ENCODE measurements at places on chromosomes 3 and 15. TPM values are rescaled to one million over a fixed set of nuclear protein-coding genes. Genes with fewer than 3 reads are reported as not detected.

DNA sequence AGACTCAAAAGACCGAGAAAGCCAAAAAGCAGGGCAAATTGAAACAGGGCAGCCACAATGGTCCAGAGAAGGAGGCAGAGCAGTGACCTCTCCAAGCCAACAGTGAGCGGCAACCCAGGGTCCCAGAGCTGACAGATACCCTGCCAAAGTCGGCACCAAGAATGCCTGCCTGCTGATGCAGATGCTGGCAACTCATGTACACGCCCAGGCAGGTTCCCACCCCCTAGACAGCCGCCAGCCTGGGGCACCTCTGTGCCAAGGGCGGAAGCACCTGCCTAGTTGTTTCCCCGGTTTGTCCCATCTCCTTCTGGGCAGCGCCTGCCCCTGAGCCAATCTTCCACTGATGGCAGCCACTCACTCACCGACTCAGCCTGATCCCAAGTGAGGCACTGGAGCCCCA lies 22.1 kb downstream of the KLHL25 start:
- no peak for DNase-seq
- no peak overlapping the region for H3K27ac ChIP-seq
- no peaks in the 10 kb centered on the region for H3K36me3 ChIP-seq
- no peak overlapping the region for H3K4me3 ChIP-seq
- no peaks in the 10 kb centered on the region for H3K27me3 ChIP-seq
- peaks cover 24% of the 10 kb centered on the region for H3K4me1 ChIP-seq

The NLGN1 gene
- total RNA-seq, result 3.9 TPM

The MRPL47 gene
- 32.1 TPM for total RNA-seq

GRCh38 chr3:18579661-18580060 lies 154.5 kb upstream of the SATB1 start:
- H3K27ac ChIP-seq, result no peak overlapping the region
- no peaks in the 10 kb centered on the region for H3K36me3 ChIP-seq
- DNase-seq, result no peak
- peaks cover 2% of the 10 kb centered on the region for H3K27me3 ChIP-seq

The CCR2 gene
- not detected for total RNA-seq

The HTR3E gene
- not detected for total RNA-seq

DNA sequence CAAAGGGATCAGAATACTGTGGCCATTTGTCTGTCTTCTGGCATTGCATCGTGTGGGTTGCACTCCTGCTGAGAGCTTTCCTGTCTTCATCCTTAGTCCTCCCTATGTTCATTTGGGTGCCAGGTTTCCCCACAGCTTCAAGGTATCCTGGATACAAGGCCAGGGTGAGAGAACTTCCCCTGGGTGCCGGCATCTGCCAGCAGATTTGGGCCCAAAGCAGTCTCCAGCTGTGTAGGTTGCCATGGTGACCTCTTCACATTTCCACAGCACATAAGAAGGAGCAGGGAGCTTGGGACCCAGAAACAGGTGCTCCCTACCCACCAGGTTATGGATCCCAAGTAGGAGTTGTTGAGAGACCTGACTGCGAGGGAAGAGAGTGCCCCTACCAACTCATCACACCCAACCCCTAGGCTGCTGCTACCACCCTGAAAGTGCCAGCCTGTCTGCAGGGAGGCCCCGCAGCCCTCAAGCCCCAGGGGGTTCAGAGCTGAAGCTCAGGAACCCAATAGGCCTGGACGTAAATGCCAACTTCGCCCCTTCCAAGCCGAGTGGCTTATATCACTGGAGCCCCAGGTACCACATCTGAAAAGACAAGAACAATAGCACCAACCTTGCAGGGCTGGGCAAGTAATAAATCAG lies 19.9 kb downstream of the TTC21A start:
- no peak overlapping the region for H3K27ac ChIP-seq
- H3K27me3 ChIP-seq, result no peaks in the 10 kb centered on the region
- DNase-seq, result no peak
- H3K4me1 ChIP-seq, result peaks cover 26% of the 10 kb centered on the region
- H3K36me3 ChIP-seq, result peaks cover 2% of the 10 kb centered on the region

The GPR156 gene
- total RNA-seq, result 0.48 TPM

DNA sequence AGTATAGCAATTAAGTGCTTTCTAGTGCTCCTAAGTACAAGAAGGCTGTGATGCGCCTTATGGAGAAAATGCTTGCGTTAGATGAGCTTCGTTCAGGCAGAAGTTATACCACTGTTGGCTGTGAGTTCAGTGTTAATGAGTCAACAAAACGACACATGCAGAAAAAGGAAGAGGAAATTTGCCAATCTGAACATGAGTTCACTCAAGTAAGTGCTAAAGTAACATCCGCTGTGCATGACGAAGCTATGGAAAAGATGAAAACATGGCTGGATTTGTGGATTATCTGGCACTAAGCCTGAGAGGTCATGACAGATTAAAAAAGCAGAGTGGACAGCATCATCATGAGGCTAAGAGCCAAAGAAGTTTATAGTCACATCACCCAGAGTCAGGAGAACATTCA lies 36.9 kb downstream of the SH3BP5 start:
- DNase-seq, result no peak
- H3K27me3 ChIP-seq, result no peaks in the 10 kb centered on the region
- H3K27ac ChIP-seq, result no peak overlapping the region
- H3K36me3 ChIP-seq, result no peaks in the 10 kb centered on the region

The SMCO1 gene
- not detected for total RNA-seq

The IQSEC1 gene
- 37.9 TPM for total RNA-seq

DNA sequence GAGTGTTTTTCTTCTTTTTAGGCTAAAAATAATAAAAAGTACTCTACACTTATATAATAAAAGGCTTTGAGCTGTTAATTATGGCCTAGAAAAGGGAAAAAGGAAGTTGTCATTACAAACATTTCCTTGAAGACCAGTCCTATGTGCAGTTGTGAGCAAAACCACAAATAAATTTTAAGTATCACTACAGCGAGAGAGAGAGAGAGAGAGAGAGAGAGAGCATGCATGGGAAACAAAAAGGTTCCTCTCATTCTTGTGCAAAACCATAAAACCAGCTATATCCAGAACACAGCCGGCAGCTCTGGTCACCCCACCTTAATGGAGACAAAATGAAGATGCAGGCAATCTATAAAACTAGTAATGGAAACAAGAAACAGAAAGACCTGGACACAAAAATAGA lies 33.6 kb downstream of the HEG1 start:
- H3K27me3 ChIP-seq, result no peaks in the 10 kb centered on the region
- H3K4me1 ChIP-seq, result peaks cover 23% of the 10 kb centered on the region
- H3K4me3 ChIP-seq, result no peak overlapping the region

GRCh38 chr3:39150148-39150802 lies 3.1 kb downstream of the CSRNP1 start:
- H3K4me3 ChIP-seq, result peak overlapping the region; percentile 97
- no peaks in the 10 kb centered on the region for H3K27me3 ChIP-seq
- peaks cover 78% of the 10 kb centered on the region for H3K4me1 ChIP-seq
- H3K27ac ChIP-seq, result peak overlapping the region; percentile 99

The OXTR gene
- total RNA-seq, result 24.0 TPM

GRCh38 chr3:4271834-4272233 lies 31.3 kb upstream of the SETMAR start:
- H3K27me3 ChIP-seq, result peaks cover 16% of the 10 kb centered on the region
- H3K4me1 ChIP-seq, result no peaks in the 10 kb centered on the region
- no peak for DNase-seq
- H3K36me3 ChIP-seq, result no peaks in the 10 kb centered on the region

The ETV5 gene
- 58.4 TPM for total RNA-seq

GRCh38 chr3:80696280-80696679 lies 928.5 kb upstream of the ROBO1 start:
- no peaks in the 10 kb centered on the region for H3K4me1 ChIP-seq
- H3K4me3 ChIP-seq, result no peak overlapping the region
- no peak overlapping the region for H3K27ac ChIP-seq
- peaks cover 21% of the 10 kb centered on the region for H3K27me3 ChIP-seq
- H3K36me3 ChIP-seq, result no peaks in the 10 kb centered on the region

DNA sequence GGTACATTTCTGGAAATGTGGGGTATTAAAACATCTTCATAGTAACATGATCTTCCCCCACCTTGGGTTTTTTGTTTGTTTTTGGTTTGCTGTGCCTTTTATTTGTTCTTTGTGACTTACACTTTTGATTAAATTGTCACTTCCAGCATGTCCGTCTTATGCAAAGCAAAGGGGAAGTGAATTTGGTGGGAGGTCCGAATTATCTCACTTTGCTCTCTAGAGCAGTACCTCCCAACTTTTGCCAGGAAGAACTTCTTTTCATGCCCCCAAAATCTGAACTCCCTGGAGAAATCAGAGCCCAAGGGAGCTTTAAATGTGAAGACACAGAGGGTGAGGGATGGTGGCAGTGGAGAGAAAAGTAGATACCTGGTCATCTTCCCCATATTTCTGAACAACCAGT lies 173.1 kb downstream of the IL5RA start:
- no peaks in the 10 kb centered on the region for H3K27me3 ChIP-seq
- DNase-seq, result no peak
- no peaks in the 10 kb centered on the region for H3K36me3 ChIP-seq
- H3K4me1 ChIP-seq, result no peaks in the 10 kb centered on the region

DNA sequence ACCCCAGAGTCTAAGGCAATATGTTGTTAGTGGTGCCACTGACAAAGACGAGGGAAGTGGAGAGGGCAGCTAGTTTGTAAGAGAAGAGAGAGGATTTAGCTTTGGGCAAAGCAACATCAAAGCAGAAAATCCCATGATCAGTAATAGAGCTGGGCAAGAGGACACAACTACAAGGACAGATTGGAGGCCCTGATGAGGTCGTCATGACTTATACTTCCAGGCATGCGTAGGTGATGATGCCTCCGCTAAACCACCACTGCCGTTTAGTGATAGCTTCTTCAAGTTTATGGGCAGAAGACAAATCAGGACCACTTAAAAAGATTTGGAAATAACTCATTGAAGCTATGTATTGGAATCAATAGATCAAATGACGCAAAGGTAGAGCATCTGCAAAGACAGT lies 2.6 kb downstream of the HRG start:
- DNase-seq, result no peak
- H3K27me3 ChIP-seq, result peaks cover 42% of the 10 kb centered on the region
- no peaks in the 10 kb centered on the region for H3K4me1 ChIP-seq

The ST3GAL6 gene
- total RNA-seq, result 4.4 TPM

- H3K27ac ChIP-seq, result peak overlapping the region; percentile 89
- no peak for DNase-seq
- H3K36me3 ChIP-seq, result no peaks in the 10 kb centered on the region
- H3K4me3 ChIP-seq, result no peak overlapping the region
- no peaks in the 10 kb centered on the region for H3K27me3 ChIP-seq
- peaks cover 49% of the 10 kb centered on the region for H3K4me1 ChIP-seq
Observed at GRCh38 chr15:66852064-66852905, 150.2 kb downstream of the SMAD6 start.

- peaks cover 31% of the 10 kb centered on the region for H3K36me3 ChIP-seq
- H3K27me3 ChIP-seq, result no peaks in the 10 kb centered on the region
- no peak overlapping the region for H3K4me3 ChIP-seq
- DNase-seq, result no peak
- H3K4me1 ChIP-seq, result peaks cover 1% of the 10 kb centered on the region
Observed at GRCh38 chr15:41813426-41813825, 14.5 kb upstream of the JMJD7 start.

GRCh38 chr15:99651023-99651807 lies 82.0 kb downstream of the LYSMD4 start:
- no peak overlapping the region for H3K4me3 ChIP-seq
- H3K27me3 ChIP-seq, result no peaks in the 10 kb centered on the region
- peaks cover 38% of the 10 kb centered on the region for H3K36me3 ChIP-seq
- DNase-seq, result no peak

All from osteocyte (in vitro differentiated cells).